ENCODE measurements at places on chromosomes 12 and 14.

DNA sequence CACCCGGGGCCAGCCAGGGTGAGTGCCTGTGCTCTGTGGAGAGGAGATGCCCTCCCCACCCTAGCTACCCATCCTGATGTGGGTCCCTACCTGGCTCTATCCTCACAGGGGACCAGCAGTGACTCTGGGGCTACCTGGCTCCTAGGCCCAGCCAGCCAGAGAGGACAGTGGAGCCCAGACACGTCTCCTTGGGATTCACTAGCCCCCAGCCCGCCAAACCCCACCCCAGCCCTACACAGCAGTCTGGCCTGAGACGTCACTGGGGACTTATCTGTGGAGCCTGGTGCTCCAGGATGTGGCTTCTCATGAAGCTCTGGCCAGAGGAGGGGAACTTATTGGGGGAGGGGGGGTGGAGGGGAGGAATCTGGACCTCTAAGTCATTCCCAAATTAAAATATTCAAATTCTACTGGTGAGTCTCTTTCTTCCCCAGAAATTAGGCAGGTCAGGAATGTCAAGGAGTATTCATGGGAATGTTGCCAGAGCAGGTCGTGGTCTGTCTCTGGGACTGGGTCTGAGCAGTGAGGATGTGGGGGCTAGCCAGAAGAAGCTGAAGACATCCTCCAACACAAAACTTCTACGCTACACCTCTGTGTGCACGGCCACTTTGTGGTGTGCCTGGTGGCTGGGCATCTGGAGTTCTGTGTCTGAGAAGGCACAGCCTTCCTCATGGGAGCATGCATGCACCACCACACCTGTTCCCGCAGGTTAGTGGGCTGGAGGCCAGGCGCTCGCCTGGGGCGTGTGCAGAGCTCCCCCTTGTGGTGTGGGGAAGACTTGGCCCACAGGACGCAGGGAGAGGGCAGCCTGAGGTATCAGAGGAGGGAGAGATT is 2.7 kb downstream of the CMTM5 start:
- DNase-seq, result peak; percentile 5

- no peak for DNase-seq
Measured at GRCh38 chr14:97415907-97416306, 618.7 kb downstream of the VRK1 start.

DNA sequence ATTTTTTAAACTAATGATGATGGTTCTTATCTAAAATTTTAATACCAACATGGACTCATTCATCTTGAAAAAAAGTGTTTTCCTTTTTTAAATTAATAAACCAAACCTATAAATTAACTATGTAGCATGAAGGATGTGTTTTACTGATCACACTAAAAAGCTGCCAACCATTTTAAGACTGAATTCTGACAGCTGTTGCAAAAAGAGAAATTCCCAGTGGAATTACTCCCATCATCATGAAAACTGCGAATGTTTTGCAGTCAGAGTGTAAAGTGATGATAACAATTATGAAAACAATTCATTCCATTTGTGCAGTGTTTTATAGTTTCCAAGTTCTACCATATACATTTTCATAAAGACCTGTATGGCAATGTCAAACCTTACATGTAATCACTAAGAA is 232.8 kb downstream of the SLC2A13 start:
- no peak for DNase-seq

DNA sequence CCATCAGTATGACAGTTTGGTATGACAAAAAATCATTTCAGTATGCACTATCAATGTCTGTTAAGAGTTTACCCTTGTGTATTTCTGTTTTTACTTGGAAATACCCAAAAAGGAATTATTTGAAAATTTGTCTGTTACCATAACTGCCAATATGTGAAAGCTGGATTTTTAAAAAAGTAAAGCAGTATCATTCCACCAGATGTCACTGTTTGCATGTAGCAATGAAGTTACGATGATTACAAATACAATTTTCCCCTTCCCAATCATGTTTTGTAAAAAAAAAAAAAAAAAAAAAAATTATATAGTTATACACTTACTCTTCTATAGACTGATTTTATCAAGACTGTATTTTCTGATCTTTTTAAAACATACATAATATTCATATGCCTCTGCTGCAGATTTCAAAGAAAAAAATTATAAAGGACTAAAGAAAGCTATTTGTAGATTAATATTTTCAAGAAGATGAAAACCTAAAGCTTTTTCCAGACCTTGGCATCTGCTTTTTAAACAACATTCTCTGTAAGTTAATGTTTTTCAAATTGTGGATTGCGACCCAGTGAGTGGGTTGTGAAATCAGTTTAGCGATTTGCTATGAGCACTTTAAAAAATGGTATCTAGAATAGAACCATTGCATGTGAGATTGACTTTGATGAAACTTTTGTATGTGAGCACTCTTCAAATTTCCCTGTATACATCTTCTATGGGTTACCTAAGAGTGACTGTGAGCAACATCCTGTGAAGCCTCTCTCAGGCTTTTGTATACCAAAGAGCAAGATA is 114.2 kb downstream of the TTC6 start:
- DNase-seq, result no peak

DNA sequence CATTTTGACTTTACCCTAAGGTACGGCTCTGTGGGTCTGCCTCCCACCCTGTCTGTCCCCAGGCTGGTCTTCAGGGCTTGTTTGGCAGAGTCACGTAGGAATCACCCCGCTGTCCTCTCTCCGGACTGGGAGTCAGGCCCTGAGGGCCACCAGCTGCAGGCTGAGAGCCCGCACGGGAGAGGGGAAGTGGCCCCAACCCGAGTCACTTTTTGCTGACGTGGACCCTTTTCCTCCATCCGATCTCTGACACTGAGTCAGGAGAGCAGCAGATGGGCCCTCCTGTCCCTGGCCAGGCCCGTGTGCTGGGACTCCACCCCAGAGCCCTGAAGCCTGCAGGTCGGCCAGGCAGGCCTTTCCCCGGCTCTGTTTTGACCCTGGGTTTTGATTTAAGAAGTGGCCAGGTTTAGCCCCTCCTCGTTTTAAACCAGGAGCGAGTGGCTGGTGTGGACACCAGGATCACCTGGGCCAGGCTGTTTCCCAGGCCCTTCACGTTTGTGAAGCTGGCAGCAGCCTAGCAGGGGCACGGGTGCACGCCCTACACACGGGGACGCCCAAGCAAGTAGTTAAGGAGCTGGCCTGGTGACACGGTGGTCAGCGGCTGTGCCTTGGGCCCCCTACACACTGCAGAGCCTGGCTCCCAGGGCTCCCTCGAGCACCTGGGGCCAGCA is 12.5 kb upstream of the TEX22 start:
- no peak for DNase-seq

DNA sequence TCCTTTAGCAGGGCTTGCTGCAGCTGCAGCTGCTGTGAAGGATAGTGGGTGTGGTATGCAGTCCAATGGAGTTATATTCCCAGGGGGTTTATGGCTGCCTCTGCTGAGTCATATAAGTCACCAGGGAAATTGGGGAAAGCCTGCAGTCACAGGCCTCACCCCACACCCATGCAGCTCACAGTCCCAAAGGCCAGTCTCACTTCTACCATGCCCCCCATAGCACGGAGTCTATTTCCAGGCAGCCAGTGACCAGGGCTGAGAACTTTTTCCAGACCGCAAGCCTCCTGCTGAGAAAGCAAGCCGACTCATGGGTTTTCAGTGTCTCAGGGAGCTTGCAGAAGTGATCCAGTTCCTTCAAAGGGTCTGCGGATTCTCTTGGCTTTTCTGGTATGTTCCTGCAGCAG is 322.4 kb upstream of the CLEC14A start:
- DNase-seq, result no peak

DNA sequence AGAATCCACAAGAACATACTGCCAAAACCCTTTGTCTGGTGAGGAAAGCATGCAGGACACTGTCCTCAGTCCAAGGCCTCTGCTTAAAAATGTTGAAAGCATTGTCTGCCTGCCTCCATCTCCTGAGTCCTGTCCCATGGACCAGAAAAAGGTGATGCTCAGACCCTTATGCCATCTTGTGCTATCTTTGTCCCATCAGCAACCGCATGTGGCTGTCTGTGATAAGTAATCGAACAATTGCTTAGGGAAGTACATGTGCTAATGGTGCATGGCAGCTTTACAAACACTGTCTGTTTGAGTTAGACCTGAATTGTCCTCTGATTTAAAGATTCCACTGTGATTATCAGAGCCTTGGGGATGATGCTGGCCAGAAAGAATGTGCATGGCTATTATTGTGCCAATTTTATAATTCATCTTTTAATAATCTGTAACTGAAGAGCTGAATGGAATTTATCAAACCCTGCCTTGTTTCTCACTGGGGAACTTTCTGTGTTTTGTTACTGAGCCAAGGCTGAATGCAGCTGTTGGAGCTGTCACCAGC is 177.5 kb downstream of the DACT1 start:
- DNase-seq, result no peak

DNA sequence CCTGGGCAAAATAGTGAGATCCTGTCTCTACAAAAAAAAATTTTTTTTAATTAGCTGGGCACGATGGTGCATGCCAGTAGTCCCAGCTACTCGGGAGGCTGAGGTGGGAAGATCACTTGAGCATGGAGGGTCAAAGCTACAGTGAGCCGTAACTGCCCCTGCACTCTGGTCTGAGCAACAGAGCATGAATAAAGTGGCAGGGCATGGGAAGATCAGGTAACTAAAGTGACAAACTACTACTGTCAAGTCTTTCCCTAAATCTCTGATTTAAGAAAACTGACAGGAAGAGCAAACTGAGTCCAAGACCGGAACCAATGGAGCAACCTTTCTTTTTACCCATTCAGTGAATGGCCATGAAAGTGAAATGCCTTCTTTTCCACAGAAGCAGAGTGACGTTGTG is 10.8 kb downstream of the DCAF5 start:
- no peak for DNase-seq

GRCh38 chr12:113436993-113437728 is 15.0 kb downstream of the SDSL start:
- no peak for DNase-seq

GRCh38 chr14:102295270-102295669 is 9.7 kb downstream of the MOK start:
- no peak for DNase-seq

DNA sequence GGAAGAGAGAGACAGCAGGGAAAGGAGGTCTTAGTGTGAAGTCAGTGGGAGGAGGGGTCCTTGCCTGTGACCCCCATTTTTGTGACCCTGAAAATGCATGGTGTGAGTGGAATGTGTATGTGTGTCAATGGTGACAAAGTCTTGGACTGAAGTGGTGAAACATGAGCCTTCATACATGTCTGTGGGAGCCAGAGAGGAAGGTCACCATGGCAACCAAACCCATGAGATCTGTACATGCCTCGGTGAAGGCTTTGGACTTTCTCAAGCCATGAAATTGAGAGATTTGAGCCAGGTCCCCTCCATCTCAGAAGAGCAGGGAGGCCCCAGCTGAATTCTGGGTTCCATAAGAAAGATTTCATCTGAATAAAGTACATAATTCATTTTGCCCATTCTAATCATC is 108.7 kb downstream of the TTC8 start:
- DNase-seq, result no peak

DNA sequence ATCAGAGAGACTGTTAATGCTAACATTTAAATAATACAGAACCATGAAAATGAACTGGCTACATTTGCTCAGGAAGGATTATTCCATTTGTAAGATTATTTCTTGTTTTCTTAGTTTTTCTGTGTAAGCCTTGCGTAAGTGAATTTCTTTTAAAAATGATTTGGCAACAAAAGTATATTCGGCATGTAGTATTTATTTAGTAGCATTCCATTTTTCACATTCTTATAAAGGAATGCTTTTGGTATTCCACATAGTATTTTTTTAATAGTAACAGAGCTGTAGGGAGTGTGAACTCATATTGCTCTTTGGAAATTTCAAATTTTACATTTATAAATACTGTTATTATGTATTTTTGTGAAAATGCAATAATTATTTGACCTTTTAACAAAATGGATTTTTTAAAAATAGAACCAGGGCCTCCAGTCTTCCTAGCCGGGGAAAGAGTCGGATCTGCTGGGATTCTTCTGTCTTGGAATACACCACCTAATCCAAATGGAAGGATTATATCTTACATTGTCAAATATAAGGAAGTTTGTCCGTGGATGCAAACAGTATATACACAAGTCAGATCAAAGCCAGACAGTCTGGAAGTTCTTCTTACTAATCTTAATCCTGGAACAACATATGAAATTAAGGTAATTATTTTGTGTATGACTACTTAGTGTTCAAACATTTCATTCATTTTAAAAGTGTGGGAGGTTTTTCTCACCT is 1.2 kb downstream of the PTPRQ start:
- no peak for DNase-seq

- DNase-seq, result no peak
Measured at GRCh38 chr14:102575160-102575845, 17.1 kb upstream of the RCOR1 start.

DNA sequence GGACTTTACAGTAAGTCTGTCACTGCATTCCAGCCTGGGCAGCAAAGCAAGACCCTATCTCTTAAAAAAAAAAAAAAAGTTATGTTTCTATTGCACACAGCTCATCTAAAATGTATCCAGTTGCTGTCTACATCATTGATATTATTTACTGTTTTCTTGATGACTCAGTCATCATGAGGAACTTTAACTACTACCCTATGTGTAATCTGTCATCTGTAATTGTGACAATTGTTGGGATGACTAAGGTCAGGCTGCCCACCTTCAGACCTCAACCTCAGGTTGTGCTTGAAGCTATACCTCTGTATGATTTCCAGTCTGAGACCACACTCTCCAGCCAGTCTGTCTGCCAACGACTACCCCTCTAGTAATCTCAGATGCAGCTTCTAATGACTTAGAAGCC is 15.3 kb downstream of the PPP1R13B start:
- no peak for DNase-seq

DNA sequence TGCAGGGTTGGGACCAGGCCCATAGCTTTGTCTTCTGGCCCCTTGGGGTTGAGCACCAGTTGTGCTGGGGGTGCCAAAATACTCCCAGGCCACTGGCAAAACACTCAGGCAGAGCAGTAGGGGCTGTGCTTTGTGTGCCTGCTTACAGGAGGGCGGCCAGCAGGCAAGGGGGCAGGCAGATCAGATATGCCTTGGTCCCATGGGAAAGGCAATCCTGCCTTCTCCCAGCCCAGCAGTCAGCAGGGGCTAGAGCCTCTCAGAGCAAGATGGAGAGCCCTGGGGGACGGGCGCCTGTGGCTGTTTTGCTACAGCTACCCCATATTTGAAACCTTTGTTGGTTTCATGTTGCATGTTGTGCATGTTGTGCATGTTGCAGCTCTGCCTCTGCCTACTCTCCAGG is 36.2 kb upstream of the TMX1 start:
- DNase-seq, result no peak

- DNase-seq, result no peak
Measured at GRCh38 chr14:61406198-61406597, 84.8 kb downstream of the PRKCH start.

- no peak for DNase-seq
Measured at GRCh38 chr12:50362671-50363070, 33.7 kb downstream of the FAM186A start.

DNA sequence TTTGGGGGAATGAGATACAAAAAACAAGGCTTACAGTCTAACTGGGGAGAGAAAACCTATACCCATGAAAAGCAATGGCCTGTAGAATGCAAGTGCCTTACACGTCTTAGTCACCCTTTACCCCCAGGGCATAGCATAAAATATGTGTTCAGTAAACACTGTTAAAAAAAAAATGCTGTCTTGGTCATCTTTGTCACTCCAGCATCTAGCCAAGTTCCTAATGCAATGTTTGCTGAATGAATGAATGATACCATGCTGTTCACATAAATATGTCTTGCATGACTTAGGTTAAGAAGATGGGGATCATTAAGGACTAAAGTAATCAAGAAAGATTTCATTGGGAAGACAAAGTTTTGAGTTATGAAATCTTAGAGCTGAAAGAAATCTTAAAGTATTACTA is 38.5 kb downstream of the PPP2R5E start:
- no peak for DNase-seq

- no peak for DNase-seq
Measured at GRCh38 chr14:55921511-55921910, 196.7 kb upstream of the PELI2 start.

Data from NCI-H1048 (cell line).